ENCODE measurements at places on chromosomes 4 and X.

GRCh38 chr4:174538876-174539250 lies 16.6 kb upstream of the HPGD start:
- DNase-seq, result no peak

DNA sequence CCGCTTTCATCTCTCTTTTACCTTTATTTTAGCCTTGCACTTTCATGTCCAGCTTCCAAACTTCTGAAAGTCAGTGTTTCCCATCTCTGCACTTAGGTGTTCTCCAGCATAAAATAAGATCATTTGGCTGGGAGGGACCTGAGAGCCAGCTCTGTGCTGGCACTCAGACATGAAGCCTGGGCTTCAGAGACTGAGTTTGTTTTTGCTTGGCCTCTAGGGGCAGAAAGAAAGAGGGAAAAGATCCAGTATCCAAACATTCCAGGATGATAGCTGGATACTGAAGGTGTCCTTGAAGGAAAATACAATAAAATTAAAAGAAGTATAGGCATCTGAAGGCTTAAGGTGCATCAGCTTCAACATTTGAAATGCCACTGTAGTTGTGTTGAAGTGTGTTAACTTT lies 202.4 kb upstream of the ZIC3 start:
- DNase-seq, result no peak

GRCh38 chr4:148029781-148030180 lies 297.9 kb downstream of the ARHGAP10 start:
- no peak for DNase-seq

GRCh38 chr4:101777431-101777830 lies 13.1 kb upstream of the BANK1 start:
- no peak for DNase-seq

- DNase-seq, result no peak
Measured at GRCh38 chr4:165844161-165844560, 28.9 kb upstream of the TLL1 start.

GRCh38 chr4:41609851-41610250 lies 71.9 kb downstream of the LIMCH1 start:
- no peak for DNase-seq

Data from myocyte (in vitro differentiated cells).